SHP77 (cell line): ENCODE measurements at places on chromosomes 16 and 17.
A peak's percentile ranks its signal among the peaks of the same experiment; 100 is the strongest.

DNA sequence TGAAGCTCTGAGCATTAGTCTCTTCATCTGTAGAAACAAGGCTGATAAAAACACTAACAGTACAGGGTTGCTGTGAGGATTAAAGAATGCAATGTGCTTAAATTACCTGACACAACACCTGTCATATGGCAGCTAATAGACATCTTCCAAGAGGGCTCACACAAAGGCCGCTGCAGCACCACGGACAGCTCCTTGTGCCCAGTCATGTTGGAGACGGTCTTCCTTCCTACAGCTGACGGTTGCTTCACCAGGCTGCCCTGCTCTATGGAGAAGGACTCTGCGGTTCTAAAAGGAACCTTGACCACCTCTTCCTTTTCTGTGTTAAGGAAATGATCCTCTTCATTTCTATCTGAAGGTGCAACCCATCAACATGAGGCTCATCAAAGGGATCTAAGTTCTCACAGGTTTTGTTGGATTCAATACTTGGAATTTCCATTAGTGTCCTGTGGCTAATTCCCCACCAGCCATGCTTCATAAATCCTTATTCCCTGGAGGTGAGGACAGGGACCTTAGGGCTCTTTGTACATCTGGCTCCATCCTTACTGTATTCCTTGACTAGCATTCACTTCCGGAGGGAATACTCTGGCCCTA, 138.9 kb upstream of the CES5A start:
- DNase-seq, result no peak

GRCh38 chr16:56603589-56603988, 4.8 kb upstream of the MT2A start:
- DNase-seq, result peak; percentile 70

DNA sequence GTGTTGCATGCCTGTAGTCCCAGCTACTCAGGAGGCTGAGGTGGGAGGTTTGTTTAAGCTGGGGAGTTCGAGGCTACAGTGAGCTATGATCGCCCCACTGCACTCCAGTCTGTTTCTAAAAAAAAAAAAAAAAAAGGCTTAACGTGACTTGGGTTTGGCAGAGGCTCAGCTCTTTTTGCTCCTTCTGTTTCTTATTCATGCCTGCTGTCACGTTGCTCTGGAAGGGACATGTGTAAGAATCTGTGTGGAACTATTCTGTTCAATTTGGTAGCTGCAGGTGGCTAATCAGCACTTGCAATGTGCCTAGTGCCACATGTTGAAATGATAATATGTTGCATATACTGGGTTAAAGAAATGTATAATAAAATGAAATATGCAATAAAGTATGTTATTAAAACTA, 20.9 kb upstream of the SYT17 start:
- DNase-seq, result no peak

DNA sequence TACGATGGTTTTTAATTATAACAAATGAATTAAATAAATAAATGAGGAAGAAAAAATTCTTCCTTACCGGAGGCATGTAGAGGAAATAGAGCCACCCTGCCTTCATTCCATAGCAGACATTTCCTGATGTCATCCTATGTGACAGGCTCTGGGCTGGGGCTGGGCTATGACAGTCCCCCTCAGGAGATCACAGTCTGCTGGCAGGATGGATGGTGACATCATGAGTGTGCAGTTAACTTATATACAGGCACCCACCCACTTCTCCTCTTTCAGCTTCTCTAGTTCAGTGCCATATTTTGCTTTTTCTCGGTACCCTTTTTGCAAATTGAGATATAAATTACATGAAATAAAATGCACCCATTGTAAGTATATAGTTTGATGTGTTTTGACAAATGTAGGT, 6.4 kb upstream of the CMTM3 start:
- no peak for DNase-seq

DNA sequence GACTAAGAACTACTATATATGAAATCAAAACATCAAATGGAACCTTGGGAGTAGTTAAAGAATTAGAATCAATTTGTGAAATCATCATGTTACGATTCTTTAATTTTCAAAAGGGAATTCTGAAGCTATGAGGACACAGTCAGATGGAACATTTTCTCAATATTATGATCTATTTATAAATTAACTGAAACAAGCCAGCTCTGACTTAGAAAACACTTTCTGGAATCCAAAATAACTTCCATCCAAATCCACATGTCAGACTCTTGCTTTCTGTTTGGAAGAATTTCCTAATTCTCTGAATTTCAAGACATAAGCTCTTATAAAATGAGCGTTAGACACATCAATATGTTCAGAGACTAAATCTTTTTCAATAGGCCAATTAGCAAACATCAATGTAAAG, 737.7 kb upstream of the SOX9 start:
- DNase-seq, result no peak

DNA sequence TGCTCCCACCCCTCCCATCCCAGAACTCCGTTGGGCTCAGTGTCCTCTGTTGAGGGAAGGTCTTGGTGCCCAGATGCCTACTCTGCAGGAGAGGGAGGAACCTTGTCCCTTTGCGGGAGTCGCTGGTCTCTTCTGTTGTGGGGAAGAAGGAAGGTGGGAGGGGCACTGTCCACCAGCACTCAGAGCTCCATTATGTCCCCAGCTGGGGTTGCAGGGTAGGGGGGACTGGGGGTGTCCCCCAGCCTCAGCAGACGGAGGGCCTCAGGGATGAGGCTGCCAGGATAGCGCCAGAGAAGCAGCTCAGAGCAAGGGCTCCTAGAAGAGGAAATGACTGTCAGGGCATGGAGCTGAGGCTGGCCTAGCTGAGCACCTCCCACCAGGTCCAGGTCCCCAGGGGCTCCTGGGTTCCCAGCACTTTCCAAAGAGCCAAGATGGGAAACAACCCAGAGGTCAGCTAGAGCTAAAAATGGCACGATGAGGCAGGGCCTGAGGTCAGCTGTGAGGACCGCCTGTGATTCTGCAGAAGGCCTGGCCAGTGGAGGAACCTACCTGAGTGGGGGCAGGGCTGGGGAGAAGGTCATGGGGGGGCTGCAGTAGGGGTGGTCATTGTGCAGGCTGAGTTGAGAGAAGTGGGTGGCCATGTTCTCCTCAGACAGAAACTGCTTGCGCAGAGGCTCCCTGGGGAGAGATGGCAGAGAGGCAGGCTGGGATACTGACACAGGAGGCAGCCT, 893 bp downstream of the HCFC1R1 start:
- no peak for DNase-seq

DNA sequence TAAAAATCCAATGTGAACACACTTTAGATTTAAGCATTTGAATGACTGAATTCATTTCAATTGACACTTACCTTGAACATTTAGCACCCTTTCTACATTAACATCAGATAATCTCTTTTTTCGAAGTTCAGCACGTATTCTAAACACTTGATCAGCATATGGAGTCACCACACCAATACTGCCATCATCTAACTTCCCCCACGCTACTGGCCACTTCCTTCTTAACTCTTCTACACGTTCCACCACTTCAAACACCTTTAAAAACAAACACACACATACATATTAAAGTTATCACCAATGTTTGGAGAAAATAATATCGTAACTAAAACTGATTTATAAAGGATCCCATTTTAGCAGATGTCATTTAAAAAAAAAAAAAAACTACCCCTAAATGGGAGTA, 93.5 kb downstream of the CACNG1 start:
- no peak for DNase-seq

DNA sequence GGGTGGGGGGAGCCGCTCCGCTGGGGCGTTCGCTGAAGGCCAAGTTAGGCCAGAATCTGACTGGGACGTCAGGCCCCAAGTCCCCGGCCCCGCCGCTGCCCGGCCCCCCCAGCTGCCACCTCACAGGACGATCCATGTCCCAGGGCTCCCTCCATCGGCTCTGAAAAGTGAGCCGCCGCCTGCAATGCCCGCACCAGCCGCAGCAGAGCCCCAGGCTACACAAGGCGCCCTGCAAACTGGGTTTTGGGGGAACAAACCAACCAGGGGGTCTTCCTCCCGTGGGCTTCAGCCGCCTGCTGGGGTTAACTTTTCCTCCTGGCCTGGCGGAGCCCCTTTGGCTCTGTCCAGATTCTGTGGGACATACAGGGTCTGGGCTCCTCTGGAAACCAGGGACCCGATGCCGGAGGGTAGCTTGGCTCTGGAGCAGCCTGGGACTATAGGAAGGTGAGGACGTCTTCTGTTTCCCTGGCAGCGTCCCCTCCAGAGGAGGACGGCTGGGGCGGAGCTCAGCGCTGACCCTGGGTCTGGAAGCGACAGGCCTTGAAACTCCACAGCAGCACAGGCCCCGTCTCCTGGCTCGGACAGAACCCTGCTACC, 835 bp downstream of the NME4 start:
- no peak for DNase-seq

DNA sequence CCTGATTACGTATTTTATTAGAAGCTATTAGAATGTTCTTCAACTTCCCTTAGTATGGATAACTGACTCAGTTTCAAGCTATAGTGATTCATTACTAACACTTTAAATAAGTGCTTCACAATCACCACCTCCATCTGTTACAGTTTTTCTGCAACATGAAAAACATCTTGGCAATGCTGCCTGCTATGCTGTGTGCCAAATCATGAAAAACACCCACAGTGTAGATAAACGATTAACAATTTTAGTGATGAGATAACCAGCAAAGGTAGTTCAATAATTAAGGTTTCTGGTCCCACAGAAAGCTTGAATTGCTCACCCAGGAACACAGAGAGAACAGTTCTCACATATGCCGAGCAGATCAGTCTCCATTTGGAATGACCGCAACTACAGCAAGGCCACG, 51.4 kb upstream of the SLC25A19 start:
- DNase-seq, result no peak

DNA sequence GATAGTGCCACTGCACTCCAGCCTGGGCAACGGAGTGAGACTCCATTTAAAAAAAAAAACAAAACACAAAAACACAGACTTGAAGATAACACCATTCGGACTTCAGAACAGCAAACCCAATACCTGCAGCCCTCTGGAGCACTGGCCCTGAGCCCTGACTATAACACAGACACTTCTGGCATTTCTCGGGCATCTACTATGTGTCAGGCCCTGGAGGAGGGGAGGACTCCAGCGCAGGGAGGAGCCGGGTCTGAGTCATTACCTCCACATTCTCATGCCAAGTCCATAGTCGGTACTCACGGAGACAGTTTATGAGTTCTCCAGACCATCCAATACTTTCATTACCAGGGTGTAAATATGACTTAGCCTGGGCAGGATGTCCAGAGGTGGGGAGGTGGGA, 48.8 kb downstream of the PITPNM3 start:
- DNase-seq, result no peak

GRCh38 chr17:2799653-2800052, 3.4 kb downstream of the RAP1GAP2 start:
- no peak for DNase-seq

DNA sequence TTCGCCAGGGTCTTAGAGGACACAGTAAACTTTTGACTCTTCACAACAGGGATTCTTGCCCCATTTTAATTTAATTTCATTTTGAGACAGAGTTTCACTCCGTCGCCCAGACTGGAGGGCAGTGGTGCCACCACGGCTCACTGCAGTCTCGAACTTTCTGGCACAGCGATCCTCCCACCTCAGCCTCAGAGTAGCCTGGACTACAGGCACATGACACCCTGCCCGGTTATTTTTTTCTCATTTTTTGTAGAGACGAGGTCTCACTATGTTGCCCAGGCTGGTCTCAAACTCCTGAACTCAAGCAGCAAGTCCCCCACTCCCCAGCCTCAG, 329 bp upstream of the NLE1 start:
- no peak for DNase-seq

DNA sequence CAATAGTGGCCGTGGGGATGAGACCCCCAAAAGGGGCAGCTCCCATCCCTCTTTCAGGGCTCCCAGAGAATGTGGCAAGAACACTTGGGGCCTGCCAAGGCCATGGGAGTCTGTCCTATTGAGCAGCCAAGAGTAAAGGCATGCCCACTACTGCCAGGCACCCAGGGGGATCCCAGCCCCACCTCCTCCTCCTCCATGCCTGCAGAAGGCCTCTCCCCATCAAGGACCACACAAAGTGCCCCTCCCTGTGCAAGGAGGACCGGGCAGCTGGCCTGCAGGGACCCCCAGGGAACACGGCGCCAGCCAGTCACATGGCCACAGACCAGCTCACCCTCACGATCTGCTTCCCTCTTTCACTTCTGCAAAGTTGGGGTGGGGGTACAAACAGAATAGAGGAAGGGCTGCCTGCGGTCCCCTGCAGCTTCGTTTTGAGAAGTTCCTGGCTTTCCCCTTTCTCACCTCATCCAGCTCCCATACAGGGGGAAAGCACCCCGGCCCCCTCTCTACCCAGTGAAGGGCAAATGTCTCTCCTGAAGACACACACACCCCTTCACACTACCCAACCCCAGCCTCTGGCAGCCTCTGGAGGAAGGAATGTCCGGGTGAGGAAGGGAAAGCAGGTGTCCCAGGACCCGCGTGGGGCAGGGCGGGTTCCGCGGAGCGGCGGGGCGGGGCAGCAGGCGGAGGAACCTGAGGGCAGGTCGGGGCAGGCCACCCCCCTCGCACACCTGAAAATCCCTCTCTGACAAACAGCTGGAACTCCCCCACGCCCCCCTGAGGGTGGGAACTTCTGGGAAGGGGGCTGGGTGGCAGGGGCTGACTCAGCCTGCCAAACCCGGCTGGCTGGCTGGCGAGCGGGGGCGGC, 2.0 kb downstream of the PPP1R9B start:
- DNase-seq, result no peak

DNA sequence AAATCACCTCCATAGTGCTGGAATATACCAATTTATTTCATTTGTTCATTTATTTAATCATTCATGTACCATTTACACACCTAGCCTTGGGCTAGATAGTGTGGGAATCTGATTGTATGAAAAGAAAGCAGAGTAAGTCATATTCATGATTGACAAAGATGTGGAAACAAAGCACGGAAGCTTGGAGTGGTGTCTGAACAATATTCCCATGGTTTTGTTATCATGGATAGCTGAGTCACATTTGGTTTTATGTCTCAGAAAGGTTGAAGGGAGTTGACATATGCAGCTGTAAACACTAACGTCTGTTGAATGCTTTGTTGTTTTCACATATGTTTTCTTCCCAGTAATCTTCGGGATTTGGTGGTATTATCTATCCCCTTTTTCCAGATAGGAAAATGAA, 76.6 kb downstream of the MAP2K4 start:
- no peak for DNase-seq

GRCh38 chr17:51189628-51190027, 23.4 kb downstream of the NME2 start:
- DNase-seq, result no peak
